ENCODE measurements at places on chromosomes 7 and 10.

DNA sequence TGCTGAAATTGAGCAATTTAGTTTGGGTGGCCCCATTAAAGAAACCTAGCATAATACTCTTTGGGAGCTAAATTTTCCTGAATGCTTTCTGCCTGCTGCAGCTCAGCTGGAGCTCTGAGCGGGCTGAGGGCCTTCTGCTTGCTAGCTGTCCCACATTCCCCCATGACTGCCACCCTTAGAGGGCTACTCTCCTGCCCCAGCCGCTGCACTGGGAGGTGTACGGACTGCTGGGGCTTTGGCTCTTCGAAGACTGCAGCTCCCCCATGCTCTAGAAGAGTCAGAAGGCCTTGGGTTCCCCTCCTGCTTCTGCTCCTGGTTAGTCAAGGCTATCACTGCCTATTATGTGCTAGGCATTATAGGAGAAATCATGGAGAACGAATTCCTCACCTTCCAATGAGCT is 31.5 kb downstream of the BLVRA start:
- no peak for DNase-seq

DNA sequence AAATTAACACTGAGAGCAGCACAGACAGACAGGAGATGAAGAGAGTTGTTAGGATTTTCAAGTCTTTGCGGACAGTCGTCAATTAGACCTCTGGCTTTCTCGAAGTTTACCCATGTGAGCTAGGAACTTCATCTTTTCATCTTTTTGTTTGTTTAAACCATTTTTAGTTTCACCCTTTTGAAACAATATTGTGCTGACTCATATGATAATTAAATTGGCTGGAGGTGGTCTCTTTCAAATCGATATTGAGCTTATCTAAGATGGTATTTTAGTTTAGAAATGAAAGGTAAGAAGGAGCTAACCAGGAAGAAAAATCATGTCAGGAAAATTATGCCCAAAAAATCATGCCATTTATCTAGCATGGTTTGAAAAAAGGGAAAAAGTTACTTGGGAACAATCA is 415.8 kb upstream of the SEMA3A start:
- DNase-seq = no peak

DNA sequence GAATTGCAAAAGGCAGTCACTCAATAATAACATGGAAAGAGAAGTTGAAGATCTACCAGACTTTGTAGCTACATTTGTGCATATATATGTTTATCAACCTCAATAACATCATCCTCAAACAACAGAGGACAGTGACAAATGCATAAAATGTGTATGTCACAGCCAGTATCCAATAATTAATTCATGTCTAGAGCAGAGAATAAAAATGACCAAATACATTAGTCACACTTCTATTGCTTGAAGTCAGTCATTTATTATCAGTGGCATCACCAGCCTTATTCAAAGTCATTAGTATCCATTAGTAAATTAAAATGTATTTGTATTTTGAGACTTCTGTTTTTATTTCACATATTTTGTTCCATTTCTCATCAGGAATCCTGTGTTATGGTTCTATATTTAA is 852.8 kb downstream of the XPNPEP1 start:
- DNase-seq = no peak

DNA sequence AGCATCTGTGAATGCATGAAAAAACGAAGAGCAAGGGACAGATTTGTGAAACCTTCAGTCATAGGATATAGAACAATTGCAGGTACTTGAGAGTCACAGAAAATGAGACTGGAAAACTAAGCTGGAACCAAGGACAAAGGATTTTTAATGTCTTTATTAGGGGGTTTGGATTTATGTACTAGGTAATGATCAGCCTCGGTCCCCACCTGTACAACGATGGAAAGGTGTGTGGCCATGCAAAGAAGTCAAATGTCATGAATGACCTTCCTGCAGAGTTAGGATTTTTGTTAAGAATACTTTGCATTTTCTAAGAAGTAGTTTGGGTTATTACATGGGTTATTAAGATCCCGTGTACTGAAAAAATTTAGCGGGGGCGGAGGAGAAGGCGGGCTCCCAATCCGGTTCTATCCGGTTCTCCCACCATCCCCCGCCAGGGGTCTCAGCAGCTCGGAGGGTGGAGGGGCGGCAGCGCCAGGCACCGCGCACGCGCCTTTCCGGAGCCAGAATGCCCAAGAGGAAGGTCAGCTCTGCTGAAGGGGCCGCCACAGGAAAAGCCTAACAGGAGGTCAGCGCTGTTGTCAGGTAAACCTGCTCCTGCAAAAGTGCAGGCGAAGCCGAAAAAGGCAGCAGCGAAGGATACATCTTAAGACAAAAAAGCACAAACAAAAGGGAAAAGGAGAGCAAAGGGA is 327.5 kb upstream of the PLXDC2 start:
- no peak for DNase-seq

GRCh38 chr10:110404413-110404812 is 93.3 kb upstream of the DUSP5 start:
- DNase-seq = no peak

DNA sequence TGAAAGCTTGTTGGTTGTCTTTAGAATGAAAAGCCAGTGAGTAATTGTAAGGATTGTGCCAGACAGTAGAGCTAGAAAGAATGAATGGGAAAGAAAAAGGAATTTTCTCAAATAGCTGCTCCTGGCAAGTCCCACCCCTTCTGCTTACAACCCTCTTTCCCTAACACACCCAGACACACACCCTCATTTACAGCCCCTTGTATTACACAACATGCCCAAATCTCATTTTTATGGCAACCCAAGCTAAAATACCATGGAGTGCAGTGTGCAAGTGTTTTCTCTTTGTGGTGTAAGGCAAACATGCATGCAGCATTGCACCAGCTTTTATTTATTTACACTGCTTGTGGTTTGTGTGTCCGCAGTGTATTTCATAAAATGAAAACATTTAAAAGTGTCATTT is 1.5 kb downstream of the PRKAR2B start:
- peak; percentile 11 for DNase-seq

GRCh38 chr7:115748123-115748738 is 282.3 kb downstream of the TFEC start:
- DNase-seq = no peak

GRCh38 chr10:45452743-45453452 is 78.9 kb downstream of the ALOX5 start:
- DNase-seq = no peak

GRCh38 chr10:100948916-100949315 is 20.4 kb upstream of the SEMA4G start:
- no peak for DNase-seq

- no peak for DNase-seq
Observed at GRCh38 chr10:62980687-62981086, 152.4 kb upstream of the NRBF2 start.

- no peak for DNase-seq
Observed at GRCh38 chr10:8873310-8873709, 818.8 kb downstream of the GATA3 start.

- DNase-seq = no peak
Observed at GRCh38 chr7:151448261-151449252, 8.6 kb upstream of the CRYGN start.

- peak; percentile 61 for DNase-seq
Observed at GRCh38 chr10:18527687-18528086, 123.7 kb downstream of the NSUN6 start.

GRCh38 chr7:99786726-99787335 is 2.8 kb upstream of the CYP3A4 start:
- DNase-seq = no peak

DNA sequence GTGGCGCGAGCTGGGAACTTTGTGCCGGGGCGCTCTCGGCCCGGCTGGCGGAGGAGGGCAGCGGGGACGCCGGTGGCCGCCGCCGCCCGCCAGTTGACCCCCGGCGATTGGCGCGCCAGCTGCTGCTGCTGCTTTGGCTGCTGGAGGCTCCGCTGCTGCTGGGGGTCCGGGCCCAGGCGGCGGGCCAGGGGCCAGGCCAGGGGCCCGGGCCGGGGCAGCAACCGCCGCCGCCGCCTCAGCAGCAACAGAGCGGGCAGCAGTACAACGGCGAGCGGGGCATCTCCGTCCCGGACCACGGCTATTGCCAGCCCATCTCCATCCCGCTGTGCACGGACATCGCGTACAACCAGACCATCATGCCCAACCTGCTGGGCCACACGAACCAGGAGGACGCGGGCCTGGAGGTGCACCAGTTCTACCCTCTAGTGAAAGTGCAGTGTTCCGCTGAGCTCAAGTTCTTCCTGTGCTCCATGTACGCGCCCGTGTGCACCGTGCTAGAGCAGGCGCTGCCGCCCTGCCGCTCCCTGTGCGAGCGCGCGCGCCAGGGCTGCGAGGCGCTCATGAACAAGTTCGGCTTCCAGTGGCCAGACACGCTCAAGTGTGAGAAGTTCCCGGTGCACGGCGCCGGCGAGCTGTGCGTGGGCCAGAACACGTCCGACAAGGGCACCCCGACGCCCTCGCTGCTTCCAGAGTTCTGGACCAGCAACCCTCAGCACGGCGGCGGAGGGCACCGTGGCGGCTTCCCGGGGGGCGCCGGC is 870 bp downstream of the FZD1 start:
- DNase-seq = no peak

- no peak for DNase-seq
Observed at GRCh38 chr10:117237401-117237991, 3.4 kb upstream of the SLC18A2 start.

- DNase-seq = no peak
Observed at GRCh38 chr7:5455581-5456219, 32.1 kb upstream of the TNRC18 start.

DNA sequence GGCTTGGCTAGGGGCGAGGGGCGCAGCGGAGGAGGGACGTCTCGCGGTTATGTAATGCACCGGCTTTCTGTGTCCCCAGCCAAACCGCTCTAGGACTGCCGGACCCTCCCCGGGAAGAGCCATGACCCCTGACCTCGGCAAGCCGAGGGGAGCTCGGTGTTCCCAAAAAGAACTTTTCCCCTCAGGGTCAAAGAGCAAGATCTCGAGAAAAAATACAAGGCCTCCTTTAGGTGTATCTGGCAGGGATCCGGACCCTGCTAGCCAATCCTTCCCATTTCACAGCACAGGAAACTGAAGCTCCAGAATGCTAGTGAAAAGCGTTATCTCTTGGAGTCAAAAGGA is 590 bp upstream of the SLC16A12 start:
- no peak for DNase-seq

GRCh38 chr10:114271075-114271778 is 32.2 kb downstream of the VWA2 start:
- no peak for DNase-seq

- DNase-seq = no peak
Observed at GRCh38 chr10:48547061-48547895, 57.6 kb downstream of the ARHGAP22 start.

DNA sequence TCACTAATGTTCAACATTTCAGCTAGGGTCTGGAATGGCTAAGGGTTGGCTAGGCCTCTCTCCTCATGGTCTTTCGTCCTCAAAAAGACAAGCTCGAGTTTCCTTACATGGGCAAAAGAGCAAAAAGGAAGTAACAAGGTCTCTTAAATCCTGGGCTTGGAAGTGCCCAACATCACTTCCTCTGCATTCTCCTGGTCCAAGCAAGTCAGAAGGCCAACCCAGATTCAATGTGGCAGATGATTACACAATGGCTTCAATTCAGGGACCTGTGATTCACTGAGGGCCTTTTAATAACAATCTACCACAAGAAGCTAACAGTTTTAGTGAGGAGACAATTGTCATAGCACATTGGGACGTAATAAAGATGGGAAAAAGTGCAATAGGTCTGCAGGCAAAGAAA is 4.4 kb upstream of the NUP205 start:
- DNase-seq = no peak

DNA sequence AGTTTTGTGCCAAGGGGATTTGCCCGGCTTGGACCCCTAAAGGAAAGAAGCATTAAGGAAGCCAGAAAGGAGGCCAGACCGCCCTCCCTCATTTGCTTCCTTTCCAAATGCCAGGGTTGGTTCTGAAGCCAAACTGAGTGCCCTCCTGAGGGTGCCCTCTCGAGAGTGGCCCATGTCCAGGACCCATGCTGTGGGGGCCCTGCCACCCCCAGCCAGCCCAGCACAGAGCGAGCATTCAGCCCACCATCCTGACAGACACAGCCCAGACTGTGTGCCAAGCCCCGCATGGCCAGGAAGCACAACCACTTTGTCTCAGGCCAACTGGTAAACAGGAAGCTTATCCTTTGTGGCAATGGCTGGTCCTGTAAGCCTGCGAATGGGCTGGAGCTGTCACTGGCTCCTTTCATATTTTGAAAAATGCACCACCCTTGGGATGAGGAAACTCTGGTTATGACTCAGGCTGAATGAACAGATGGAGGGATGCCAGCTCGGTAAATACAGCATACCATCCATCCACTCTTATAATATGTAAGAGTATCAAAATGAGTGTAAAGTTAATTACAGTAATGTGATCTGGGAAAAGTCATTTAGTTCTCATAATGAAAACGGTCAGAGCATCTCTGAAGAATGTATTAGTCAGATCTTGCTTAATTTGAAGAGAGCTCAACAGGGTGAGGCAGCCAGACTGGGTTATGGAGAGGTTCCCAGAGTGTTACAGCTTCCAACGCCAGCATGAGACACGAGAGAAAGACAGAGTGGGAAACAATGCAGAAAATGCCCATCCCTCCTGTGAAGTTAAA is 65.0 kb downstream of the STK17A start:
- peak; percentile 99 for DNase-seq

- DNase-seq = no peak
Observed at GRCh38 chr10:29595636-29596225, 39.0 kb downstream of the SVIL start.

DNA sequence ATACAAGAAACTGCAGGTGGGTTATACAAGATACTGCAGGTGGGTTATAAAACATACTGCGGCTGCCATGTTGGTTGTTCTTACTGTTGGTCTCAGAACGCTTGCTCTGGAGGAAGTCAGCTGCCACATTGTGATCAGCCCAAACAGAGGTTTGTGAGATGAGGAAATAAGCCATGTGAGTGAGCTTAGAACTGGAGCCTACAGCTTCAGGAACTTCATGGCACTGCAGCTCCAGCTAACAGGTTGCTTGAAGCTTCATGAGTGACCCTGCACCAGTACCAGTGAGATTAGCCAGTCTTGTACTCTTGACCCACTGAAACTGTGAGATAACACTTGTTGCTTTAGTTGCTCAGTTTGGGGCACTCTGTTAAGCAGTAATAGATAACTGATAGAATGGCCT is 74.5 kb upstream of the PRKCQ start:
- DNase-seq = no peak

GRCh38 chr7:11261470-11261869 is 287.8 kb downstream of the PHF14 start:
- DNase-seq = no peak

DNA sequence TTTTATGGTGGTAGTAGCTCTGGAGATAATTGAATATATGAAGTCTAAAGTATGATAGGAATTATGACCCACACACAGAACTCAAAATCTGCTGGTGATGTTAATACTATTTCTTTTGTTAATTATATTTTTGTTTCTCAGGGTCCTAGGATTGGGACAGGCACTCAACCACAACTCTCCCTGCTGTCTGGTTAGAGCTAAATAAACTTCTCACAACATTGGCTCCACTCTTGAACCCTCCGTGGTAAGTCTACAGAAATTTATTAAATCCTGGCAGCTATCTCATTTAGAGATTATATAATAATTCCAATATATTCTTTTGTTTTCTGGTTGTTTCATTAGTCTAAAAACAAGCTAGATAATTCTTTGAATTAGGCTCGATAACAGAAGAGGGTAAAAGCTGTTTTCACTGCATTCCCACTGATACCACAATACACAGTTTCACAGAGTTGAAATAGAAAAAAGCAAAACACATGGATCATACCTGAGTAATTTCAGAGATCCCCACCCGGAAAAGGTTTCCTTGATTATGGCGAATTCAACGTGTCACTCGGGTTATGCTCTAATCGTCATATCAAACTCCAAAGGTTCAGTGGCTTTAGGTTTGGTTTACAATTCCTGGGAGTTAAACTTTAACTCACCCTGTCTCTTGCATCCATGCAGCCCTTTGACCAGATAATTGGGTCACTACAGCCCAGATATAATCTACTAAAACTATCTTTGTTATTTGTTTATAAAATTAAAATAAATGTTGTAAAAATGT is at the start of gene A1CF:
Gene A1CF (minus strand): TSS at position 531 of the 763 bp plus-strand sequence. CDS start 25,687 bp downstream, outside the sequence.
- DNase-seq = no peak
